Pancreas (tissue), 10 donors: ENCODE measurements at places on chromosomes 6 and 20.
A peak's percentile ranks its signal among the peaks of the same experiment; 100 is the strongest.

DNA sequence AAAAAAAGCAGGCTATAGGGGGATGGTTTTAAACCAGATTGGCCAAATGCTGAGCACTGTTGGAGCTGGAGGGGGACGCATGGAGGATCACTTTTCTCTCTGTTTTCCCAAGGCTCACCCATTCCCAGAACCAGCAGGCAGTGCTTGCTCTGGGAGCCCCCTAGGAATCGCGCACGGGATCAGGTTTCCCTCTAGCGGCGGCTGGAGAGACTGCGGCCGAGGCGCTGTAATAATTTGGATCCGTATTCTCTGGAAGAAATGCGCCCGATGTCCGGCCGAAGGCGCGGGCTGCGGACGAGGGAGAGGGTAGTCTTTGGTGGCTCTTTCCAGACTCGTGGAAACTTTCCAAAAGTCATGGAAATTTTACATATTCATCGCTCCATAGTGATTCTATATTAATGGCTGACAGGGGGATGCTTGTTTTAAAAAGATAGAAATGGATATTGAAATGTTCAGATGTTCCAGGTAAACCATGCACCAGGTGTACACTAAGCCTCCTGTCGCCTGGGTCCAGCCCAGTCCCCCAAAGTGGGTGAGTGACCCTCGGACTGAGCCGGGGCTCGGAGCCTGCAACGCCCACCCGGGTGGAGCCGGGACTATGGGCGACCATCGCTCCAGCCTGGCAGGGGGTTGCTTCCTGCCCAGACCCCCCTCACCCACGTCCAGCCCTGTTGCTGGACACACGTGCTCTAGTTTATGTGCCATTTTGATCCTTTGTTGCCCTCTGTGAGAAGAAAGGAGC, 78.7 kb upstream of the PHACTR3 start:
- peak; percentile 57 for DNase-seq

DNA sequence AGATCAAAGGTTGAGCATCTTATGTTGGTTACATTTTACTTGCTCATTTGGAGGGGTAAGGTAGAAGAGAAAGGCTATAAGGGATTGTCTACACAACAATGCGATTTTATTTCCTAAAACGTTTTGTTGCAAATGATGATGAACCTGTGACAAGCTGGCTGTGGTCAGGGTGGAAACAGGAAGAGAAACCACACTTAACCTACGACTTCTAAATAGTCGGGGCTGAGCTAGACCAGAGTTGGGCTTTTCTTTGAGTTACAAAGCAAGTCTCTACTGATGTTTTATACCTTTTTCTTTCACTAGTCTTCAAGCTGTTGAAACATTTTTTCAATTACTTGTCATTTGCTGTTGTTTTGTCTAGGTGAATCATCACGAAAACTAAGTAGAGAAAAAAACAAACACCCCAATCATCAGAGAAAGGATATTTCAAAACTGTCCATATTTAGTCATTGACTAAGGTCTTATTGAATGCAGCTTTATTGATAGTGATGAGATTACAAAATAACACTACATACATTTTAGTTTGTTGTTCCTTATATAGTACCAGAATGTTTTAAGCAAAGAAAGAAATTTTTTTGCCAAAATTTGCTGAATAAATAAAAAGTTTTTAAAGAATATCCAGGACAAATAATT, 18.0 kb downstream of the KLHL31 start:
- no peak for DNase-seq

DNA sequence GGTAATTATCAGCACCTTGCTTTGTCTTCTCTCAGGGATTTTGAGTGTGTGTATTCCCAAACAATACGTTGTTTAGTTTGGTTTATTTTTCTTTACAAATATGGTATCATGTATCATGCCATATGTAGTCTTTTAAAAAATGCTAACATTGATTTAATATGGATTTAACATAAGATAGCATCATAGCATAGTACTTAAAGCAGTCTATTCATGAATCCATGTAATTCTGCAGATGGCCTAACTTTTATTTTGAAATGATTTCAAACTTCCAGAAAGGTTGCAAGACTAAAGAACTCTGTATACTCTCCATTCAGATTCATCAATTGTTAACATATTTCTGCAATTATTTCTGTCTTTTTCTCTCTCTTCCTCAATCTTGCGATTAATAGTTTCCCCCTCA, 7.9 kb downstream of the ZDHHC14 start:
- DNase-seq: no peak

DNA sequence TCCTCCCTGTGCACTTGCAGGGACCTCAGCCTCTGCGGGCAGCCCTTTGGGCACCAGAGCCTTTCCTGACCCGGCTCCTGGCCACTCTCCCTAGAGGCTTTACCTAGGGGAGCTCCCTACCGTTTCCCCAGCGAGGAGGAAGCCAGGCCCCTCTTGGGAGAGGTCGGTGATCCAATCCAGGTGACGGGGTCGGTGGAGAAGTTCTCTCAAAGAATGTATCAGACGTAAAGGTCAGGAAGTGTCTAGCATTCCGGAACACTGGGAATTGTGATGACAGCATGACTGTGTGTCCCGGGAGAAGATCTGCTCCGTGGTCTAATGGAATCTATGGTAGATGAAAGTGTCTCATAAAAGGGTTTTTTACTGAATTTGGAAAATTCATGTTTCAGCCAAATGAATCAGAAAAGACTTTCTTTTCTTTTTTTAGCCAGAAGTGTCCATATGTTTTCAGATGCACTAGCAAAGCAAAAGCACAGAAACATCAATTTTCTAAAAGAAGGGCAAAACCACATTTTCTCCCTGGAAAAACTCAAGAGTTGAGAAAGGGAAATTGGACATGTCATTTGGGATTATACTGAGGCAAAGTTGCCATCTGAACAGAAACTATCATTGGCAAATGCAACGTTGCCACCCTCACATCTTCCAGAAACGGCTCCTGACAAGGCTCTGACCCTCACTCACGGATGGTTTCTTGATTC, 289.4 kb downstream of the THBS2 start:
- no peak for DNase-seq

- peak; percentile 98 for DNase-seq
These were observed at the start of gene BLOC1S5 for GRCh38 chr6:8063761-8064637. Gene BLOC1S5 (minus strand): TSS chr6:8064389. CDS start chr6:8064376, 13 bp downstream.

GRCh38 chr20:1876217-1876921, 18.8 kb upstream of the SIRPA start:
- DNase-seq: no peak
